ENCODE measurements at places on chromosomes 5 and 9. TPM values are rescaled to one million over a fixed set of nuclear protein-coding genes. Genes with fewer than 3 reads are reported as not detected.

Gene SPATA6L
- not detected for polyA plus RNA-seq

Gene SLC45A2
- not detected for polyA plus RNA-seq

DNA sequence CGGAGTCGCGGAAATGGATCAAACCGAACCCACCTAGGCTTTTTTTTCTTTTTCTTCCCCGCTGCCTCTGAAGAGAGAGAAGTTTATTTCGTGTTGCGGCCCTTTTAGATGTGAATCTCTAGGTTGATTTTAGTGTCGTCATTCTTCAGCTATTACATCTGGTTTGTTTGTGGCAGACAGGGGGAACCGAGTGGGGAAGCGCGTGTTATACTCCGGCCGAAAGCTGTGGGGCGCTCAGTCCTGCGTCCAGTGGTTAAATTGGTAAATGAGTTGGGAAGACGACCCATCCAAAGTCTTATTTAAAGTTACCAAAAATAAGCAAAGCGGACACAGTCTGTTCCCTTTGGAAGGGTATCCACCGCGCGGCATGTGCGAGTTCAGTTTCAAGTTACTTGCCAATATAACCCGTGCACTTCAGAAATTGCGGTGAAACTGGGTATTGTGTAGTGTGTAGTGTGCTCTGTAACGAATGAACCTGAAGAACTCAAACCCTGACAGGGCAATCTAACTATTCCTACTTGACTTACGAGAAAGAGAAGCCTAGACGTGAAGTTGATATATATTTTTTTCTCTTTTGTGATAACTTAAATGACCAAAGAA, 1.3 kb downstream of the MAN2A1 start:
- peak overlapping the region; percentile 94 for H3K27ac ChIP-seq
- peak; percentile 58 for DNase-seq
- H3K36me3 ChIP-seq: no peaks in the 10 kb centered on the region
- H3K4me3 ChIP-seq: peak overlapping the region; percentile 81
- no peaks in the 10 kb centered on the region for H3K27me3 ChIP-seq
- H3K4me1 ChIP-seq: peaks cover 44% of the 10 kb centered on the region

GRCh38 chr5:33206962-33207506, 233.7 kb upstream of the TARS1 start:
- no peak for DNase-seq
- no peaks in the 10 kb centered on the region for H3K27me3 ChIP-seq
- no peaks in the 10 kb centered on the region for H3K36me3 ChIP-seq
- H3K27ac ChIP-seq: no peak overlapping the region
- H3K4me1 ChIP-seq: no peaks in the 10 kb centered on the region
- no peak overlapping the region for H3K4me3 ChIP-seq

Gene STOML2
- 50.3 TPM for polyA plus RNA-seq

Gene C5orf34
- polyA plus RNA-seq: 0.29 TPM

Gene COL5A1
- polyA plus RNA-seq: not detected
